HFFc6 (cell line): ENCODE measurements at places on chromosomes 1 and 21. TPM values are rescaled to one million over a fixed set of nuclear protein-coding genes. Genes with fewer than 3 reads are reported as not detected.

CITED4 gene
- total RNA-seq = 1.2 to 5.3 TPM (median 2.3 TPM) in 3 replicates

GRCh38 chr1:202531472-202531811 lies 178.8 kb downstream of the SYT2 start:
- H3K27ac ChIP-seq = peak overlapping the region; percentile 42
- no peaks in the 10 kb centered on the region for H3K27me3 ChIP-seq
- DNase-seq = no peak
- peaks cover 23% of the 10 kb centered on the region for H3K4me1 ChIP-seq
- H3K4me3 ChIP-seq = peak overlapping the region; percentile 8; the same call in 1 of the 2 replicates
- H3K36me3 ChIP-seq = no peaks in the 10 kb centered on the region

DNA sequence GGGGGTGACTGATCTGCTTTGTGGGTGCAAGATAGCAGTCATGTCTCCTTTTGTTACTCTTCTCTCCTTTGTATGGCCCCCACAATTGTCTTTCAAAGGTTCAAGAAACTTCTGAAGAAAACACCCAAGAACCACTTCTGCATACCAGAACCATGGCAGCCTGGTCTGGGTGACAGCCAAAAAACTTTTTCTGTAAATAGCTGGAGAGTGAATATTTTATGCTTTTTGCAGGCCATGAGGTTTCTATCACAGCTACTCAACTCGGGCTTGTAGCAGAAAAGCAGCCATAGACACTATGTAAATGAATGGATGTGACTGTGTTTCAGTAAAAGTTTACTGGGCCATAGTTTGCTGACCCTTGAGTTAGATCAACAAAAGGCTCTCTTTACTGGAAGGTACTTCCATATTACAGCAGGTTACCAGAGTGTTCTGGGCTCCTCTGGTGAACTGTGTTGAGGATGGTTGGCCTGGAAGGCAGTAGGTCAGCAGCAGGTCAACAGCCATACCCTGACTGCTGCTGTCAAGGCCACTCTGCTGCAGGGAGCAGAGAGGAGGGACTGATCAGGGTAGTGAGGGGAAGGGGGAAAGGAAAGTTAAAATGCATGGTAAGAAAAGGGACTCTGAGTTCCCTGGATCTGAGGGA lies 116.4 kb downstream of the GDAP2 start:
- peaks cover 6% of the 10 kb centered on the region for H3K27me3 ChIP-seq
- H3K36me3 ChIP-seq = no peaks in the 10 kb centered on the region
- H3K4me1 ChIP-seq = peaks cover 45% of the 10 kb centered on the region
- H3K4me3 ChIP-seq = no peak overlapping the region; the same call in 1 of the 2 replicates
- H3K27ac ChIP-seq = peak overlapping the region; percentile 37

DNA sequence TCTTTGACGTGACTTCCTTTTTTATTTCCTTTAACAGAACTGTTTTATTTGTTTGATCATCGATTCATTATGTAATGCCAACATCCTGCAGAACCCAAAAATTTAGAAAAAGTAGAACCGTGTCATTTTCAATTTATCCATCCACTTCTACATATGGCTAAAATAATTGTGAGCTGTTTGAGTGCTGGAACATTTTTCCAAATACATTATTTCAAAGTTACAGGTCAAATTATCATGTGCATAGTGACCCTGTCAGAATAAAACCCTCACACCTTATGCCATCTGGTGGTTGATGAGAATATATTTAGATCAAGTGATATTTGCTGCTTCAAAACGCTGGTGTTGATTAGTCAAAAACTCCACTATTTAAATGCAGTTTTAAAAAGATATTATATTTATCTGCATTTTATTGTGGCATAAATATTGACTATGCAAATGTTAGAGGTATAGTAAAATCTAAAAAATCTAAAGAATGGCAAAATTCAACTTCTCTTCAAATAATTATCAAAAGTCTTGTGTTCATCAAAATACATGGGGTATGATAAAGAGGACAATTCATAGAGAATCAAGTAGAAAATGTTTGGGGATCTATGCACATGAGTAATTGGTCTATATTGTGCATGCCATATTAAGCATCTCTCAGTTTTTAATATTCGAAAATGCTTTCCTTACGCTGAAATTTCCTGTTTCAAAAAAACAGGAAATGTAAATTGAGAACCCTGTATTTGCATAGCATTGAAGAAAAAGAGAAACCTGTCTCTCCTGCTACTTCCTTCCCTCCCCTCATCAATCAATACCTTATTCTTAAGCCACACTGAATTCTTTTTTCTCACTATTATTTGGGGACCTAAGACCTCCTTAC lies 39.7 kb downstream of the UBE2U start:
- peaks cover 27% of the 10 kb centered on the region for H3K4me1 ChIP-seq
- no peak overlapping the region for H3K27ac ChIP-seq
- peak; percentile 45 for DNase-seq
- peaks cover 2% of the 10 kb centered on the region for H3K27me3 ChIP-seq

GRCh38 chr1:152954436-152954835 lies 7.4 kb downstream of the SPRR5 start:
- H3K27me3 ChIP-seq = peaks cover 5% of the 10 kb centered on the region; the same call in 1 of the 2 replicates
- no peak for DNase-seq
- H3K36me3 ChIP-seq = no peaks in the 10 kb centered on the region
- H3K4me3 ChIP-seq = no peak overlapping the region

CACHD1 gene
- total RNA-seq = 3.4 to 4.7 TPM (median 3.9 TPM) in 3 replicates

DNA sequence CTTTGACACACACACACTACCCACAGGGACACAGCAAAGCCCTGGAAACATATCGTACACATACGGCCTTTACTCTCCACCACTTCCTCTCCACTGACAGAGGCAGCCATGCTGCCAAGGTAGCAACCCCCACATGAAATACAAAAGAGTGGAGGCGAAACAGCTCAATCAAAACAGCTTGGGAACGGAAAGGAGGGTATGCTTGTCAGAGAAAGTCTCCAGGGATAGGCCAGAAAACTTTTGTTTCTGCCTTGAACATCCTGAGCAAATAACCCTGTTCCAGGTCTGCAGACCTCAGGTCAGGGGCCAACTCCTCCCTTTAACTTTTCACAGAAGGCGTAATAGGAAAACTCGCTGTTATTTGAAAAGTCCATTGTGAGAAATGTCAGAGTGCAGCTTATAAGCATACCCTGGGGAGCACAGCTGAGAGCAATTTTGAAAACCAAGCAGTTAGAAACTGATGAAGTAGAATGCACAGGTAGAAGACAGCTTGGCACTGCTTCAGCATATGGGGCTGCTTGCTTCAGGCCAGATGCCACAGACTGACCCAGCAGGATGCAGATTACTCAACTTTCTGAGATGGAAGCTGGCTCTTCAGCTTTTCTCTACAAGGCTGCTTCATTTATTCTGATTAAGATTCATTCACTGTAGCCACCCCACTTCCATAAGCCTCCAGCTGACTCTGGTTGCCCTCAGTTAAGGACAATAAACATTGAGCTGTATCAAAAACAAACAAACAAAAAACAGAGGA lies 18.0 kb downstream of the KIAA0319L start:
- DNase-seq = peak; percentile 21
- peak overlapping the region; percentile 56 for H3K4me3 ChIP-seq
- H3K4me1 ChIP-seq = peaks cover 85% of the 10 kb centered on the region

GRCh38 chr1:54934869-54935268 lies 45.6 kb upstream of the TMEM61 start:
- H3K36me3 ChIP-seq = peaks cover 9% of the 10 kb centered on the region
- H3K4me3 ChIP-seq = peak overlapping the region; percentile 39; the same call in 1 of the 2 replicates
- no peaks in the 10 kb centered on the region for H3K27me3 ChIP-seq
- H3K4me1 ChIP-seq = peaks cover 55% of the 10 kb centered on the region
- peak overlapping the region; percentile 79 for H3K27ac ChIP-seq

GRCh38 chr1:174960362-174960761 lies 39.4 kb upstream of the CACYBP start:
- no peaks in the 10 kb centered on the region for H3K36me3 ChIP-seq
- no peaks in the 10 kb centered on the region for H3K4me1 ChIP-seq
- no peak overlapping the region for H3K4me3 ChIP-seq
- H3K27ac ChIP-seq = no peak overlapping the region
- no peaks in the 10 kb centered on the region for H3K27me3 ChIP-seq

- peaks cover 36% of the 10 kb centered on the region for H3K27me3 ChIP-seq
- DNase-seq = no peak
- no peak overlapping the region for H3K4me3 ChIP-seq
- no peaks in the 10 kb centered on the region for H3K36me3 ChIP-seq
These were observed 16.2 kb downstream of the CD247 start for GRCh38 chr1:167502192-167502551.

DNA sequence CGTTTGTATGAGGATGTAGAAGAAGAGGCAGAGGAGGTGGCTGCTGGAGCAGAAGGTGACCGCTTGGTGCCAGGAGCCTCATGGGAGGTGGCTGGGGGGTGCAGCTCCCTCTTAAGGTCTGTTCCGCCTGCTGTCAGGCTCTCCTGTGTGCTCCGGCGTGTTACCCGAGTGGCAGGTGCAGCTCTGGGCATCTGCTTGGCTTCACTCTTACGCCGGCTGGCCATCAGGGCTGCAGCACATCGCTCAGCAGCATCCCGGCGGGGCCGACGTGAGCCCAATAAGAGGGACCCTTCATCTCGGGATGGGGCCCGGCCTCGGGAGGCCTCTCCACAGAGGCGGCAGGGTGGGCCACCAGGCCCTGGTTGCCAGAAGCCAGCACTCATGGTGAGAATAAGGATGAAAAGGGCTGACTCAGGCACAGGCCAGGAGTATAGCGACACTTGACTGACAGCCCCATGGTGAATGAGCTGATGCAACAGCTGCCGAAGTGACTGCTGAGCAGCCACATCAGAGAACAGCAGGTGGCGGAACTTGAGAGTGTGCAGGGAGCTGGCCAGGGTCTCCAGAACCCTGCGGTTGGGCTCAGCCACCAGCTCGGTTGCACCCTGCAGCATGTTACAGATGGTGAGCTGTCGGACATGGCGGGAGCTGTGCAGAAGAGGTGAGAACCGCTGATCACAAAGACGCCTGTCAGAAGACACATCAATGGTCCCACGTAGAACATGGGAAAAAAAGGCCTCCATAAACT lies 17.5 kb downstream of the LRRC41 start:
- H3K4me1 ChIP-seq = peaks cover 57% of the 10 kb centered on the region
- no peak overlapping the region for H3K4me3 ChIP-seq
- peaks cover 4% of the 10 kb centered on the region for H3K27me3 ChIP-seq

DNA sequence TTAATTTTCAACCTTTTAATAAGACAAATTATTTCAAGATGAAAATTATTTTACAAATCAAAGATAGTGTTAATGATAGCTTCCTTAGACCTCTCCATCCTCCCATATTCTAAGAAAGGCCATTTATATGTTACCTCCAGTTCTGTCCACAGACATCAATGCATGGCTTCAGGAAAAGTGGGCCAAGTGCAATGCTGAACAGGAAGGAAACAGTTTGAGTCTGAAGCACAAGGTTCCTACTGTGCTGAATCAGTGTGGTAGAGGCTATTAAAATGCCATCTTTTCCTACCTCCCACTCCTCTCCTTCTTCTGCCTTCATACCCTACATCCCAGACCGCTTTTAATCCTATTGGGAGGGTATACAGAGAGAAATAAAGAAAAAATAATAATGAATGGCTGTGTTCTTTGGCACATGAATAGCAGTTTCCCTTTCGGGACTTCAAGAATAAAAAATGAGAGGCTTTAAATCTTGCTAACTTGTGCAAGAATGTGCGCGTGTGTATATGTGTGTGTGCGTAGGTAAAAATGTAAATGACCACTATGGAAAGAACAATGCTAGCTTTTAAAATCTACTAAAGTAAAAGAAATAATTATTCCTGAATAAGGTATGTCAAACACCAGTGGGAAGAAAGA lies 62.6 kb upstream of the C1orf105 start:
- DNase-seq = no peak
- peaks cover 73% of the 10 kb centered on the region for H3K4me1 ChIP-seq
- no peaks in the 10 kb centered on the region for H3K27me3 ChIP-seq

DNA sequence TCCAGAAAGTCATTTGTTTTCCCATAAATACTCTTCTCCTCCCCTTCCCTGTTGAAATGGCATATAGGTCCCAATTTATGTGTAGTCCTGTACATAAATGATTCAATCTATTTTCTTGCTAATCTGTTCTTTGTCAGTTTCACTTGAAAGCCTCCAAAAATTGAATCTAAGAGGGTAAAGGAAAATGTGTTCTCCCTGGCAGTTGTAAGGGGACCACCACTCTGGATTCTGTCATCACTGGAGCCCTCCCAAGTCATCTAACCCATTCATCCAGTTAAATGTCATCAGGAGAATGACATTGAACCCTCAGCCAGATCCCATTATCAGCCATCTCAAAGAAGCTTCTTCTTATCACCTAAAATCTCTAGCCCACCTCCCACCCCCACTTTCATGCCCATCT lies 35.0 kb upstream of the RNF2 start:
- peaks cover 3% of the 10 kb centered on the region; the same call in 1 of the 2 replicates for H3K27me3 ChIP-seq
- no peak overlapping the region for H3K4me3 ChIP-seq
- no peaks in the 10 kb centered on the region for H3K4me1 ChIP-seq
- no peak for DNase-seq
- no peak overlapping the region for H3K27ac ChIP-seq

DNA sequence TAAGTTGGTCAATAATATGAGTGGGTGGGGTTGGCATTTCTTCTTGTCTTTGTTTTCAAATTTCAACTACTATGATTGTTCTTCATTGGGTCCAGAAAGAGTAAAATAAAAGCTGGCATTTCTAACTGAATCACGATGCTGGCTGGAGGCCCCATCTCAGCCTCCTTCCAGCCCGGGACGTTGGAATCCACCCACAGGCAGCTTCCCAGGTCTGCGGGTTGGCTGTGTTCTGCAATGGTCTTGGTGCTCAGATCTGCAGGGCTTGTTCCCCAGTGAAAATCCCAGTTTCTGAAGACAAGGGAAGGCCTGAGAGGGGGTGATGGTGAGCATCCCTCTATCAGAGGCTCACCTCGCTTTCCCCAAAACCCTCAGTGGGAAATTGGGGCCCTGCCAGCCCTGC lies 54.7 kb upstream of the ARHGEF16 start:
- H3K36me3 ChIP-seq = no peaks in the 10 kb centered on the region
- peaks cover 38% of the 10 kb centered on the region for H3K27me3 ChIP-seq
- no peak for DNase-seq
- no peak overlapping the region for H3K4me3 ChIP-seq
